CD4-positive, alpha-beta T cell treated with Interleukin-12 subunit alpha and Interleukin-12 subunit beta, for 1 hour (primary cell): ENCODE measurements at places on chromosomes 7 and 10.

- DNase-seq = no peak
These were observed 15.3 kb upstream of the ADD3 start for GRCh38 chr10:109992485-109992884.

DNA sequence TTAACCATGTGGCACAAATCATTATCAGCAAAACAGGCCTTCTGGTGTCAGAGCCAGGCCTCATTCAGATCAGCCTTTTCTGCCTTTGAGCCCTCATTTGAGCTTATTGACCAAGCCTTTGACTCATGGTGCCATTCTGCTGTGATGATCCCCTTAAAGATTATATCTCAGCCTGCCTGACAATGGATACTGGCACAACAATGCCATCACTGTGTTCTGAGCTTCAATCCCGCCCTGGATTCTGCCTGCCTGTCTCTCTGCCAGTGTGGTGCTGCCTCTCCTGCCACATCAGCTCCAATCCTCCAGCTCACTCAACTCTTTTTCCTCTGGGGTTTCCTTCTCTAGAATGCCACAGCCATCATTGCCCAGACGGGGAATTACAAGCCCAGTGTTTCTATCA, 52.6 kb downstream of the SRI start:
- DNase-seq = no peak

DNA sequence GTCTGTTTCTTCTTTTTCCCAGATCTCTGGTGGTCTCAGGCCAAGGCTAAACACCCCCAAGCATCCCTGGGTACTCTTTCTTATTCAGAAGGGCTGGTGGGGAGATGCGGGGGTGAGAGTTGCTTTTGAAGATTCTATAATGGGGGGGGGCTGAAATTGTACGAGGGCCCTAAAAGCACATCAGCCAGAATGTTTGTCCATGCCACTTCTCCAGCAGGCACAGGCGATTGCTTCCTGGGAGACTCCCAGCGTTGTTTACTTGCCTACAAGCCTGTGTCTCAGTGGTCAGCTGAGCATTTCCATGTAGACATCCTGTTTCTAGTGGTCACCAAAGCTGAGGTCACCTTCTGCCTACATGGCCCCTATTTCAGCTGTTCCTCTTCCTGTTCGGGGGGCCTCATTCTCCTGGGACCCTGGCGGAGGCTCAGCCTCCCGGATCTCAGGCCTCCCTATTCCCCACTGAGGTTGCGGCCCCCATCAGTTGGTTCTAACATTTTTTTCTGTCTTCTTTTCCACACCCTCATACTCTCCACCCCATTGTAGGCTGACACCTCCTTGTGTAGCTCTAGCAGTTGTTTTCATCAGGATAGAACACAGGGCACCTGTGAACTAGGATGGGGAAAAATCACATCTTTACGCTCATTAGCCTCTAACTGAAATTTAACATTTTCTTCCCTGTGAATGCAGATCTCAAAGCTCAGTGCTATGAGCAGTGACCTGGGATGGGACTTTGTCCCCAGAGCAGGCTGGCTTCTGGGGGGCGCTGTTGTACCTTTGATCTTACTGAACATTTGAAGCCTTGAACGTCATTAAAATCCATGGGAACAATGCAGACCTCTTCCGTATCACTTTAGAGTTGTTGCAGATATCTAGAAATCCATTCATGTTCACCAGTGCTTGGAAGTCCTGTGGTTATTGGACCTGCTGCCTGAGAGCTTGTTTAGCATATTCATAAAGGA, 286.5 kb downstream of the GLRX3 start:
- no peak for DNase-seq

GRCh38 chr7:125592331-125592730, 662.7 kb upstream of the POT1 start:
- no peak for DNase-seq

DNA sequence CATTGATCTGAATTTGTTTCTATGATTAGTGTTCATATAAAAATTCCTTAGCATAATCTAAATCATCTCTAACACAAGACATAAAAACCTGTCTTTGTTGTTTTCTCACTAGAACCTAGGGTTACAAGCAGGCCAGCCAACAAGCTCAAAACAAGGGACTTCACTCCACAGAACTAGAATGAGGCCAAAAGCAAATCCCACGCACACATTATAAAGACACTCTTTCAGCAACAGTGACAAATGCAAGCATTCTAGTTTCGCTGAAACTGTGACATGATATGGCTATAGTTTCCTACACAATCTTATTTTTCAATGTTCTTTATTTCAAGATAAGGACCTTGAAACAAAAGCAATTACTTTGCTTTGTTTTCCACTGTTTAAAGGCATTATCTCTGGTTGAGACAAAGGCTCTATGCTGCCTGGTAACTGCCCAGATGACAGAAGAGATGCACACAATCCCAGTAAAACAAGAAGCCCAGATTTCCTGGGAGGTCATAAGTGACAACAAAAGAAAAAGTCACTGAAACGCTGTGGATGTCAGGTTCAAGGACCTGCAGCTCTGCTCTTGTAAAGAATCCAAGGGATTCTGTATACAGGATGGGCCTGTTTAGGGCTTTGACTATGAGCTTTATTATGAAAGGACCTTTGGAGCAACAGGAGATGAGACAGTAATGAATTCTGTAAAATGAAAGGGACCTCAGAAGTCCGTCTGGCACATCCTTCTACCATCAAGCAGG, 105.3 kb downstream of the SORCS1 start:
- no peak for DNase-seq

DNA sequence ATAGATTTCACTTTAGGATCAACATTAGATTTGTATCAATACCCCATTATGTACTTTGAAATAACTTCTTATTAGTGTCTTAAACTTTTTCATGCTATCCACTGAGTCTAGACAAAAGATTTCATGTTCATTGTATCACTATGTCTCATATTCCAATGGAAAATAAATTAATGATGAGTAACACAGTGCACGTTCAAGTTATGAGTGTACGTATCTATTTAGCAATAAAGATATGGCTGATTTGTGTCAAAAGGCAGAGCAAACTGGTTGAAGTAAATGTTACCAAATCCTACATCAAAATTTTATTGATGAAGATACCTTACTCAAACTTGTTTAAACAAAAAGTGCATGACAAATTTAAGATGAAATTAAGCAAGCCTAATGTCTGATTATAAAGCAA, 102.4 kb downstream of the SEMA3E start:
- no peak for DNase-seq

DNA sequence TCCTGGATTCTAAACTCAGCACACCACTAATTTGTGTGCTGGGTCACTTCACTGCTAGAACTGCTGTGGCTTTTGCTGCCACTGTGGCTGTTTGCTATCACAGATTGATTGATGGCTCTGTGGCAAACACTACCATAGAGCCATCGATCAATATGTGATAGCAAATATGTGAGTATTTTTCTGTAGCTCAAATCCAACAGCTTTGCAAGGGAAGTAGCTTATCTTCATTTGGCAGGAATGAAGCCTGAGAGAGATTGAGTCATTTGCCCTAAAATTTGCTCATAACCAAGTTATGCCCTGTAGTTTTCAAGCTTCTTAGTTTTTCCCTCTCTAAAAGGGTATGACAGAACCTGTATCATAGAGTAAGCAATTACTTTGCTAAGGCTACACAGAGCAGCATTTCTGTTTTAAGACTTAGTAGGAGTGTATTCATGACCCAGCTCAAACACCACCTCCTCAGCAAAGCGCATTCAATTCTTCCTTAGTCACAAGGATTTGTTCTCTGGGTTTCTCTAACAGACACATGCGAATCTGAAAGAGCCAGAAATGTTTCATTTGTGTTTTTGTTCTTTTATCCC, 43.1 kb downstream of the MINPP1 start:
- no peak for DNase-seq
